ENCODE measurements at places on chromosomes 12 and 14.
A peak's percentile ranks its signal among the peaks of the same experiment; 100 is the strongest.

DNA sequence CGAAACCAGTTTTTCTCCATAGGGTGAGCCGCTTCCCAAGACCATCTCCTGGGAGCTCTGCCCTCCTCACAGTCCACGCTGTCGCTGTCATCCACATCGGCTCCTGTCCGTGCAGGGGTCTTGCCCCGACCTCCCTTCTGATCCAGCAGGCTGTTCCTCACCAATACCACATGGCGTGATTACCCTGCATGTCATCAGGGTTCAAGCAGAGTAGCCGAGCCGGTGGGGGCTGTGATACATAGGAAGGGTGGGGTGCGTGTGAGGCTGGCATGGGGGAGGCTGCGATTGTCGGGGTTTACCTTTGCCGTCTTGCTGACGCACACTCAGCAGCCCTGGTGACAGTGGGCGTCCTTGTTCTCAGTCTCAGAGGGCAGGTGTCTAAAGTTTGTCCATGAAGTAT lies 17.0 kb downstream of the TEDC1 start:
- DNase-seq, result no peak

- DNase-seq, result peak; percentile 23
These were observed 105.5 kb downstream of the GPATCH2L start for GRCh38 chr14:76257111-76257803.

DNA sequence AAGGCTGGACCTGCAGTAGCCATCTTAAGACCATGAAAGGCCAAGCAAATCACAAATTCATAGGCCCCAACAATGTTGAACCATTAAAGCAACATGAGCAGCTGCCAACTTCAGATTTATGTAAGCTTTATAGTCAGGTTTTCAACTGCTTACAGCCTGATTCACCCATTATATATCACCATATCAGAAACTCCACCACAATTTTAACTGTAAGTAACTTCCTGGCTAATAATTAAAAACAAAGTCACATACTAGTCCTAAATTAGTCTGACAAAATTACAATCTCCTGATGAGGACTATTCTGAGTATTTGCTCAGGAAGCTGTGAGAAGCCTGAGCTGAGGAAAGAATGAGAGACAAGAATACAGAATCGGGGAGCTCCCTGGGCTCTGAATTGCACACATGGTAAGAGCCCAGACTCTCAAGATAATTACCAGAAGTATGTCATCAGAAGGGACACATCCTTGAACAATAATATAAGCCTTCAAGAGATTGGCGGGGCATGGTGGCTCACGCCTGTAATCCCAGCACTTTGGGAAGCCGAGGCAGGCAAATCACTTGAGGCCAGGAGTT lies 55.1 kb downstream of the NUMB start:
- no peak for DNase-seq

DNA sequence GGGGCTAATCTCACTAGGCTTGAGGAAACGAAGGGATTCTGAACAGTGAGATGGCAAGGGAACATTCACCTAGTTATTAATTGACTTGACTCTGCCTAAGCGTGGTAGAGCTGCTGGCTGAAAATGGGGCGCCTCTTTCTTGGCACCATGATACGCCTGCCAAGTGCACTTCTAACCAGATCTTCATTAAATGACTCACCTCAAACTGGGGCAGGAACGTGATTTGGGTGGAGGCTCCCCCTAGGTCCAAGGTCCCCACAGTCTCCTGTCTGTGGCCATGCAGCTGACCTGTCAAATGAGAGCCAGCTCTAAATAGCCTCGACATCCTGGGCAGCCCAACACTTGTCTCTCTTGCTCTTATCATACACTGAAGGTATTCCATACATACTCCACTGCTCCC lies 26.0 kb downstream of the COQ6 start:
- no peak for DNase-seq

GRCh38 chr12:28777603-28778365 lies 371.3 kb upstream of the FAR2 start:
- peak; percentile 64 for DNase-seq

- no peak for DNase-seq
These were observed 58.4 kb downstream of the SPTSSA start for GRCh38 chr14:34403646-34404045.

DNA sequence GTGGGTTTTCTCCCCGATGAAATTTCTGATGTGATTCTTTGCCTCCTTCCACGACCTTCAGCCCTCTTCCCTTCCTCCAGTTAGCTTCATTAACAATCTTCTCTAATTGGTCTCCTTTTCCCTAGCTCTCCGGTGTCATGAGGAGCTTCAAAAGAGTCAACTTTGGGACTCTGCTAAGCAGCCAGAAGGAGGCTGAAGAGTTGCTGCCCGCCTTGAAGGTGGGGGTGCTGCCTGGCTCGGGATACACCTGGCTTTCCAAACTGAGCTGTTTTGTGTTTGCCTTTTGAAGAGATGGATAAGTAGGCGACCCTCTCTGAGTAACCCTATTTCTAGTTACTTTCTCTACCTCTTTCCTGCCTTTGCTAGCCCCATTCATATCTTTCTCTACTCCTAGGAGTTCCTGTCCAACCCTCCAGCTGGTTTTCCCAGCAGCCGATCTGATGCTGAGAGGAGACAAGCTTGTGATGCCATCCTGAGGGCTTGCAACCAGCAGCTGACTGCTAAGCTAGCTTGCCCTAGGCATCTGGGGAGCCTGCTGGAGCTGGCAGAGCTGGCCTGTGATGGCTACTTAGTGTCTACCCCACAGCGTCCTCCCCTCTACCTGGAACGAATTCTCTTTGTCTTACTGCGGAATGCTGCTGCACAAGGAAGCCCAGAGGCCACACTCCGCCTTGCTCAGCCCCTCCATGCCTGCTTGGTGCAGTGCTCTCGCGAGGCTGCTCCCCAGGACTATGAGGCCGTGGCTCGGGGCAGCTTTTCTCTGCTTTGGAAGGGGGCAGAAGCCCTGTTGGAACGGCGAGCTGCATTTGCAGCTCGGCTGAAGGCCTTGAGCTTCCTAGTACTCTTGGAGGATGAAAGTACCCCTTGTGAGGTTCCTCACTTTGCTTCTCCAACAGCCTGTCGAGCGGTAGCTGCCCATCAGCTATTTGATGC lies 797 bp downstream of the ESPL1 start:
- no peak for DNase-seq

- no peak for DNase-seq
These were observed 37.0 kb upstream of the MED13L start for GRCh38 chr12:116314477-116314876.

DNA sequence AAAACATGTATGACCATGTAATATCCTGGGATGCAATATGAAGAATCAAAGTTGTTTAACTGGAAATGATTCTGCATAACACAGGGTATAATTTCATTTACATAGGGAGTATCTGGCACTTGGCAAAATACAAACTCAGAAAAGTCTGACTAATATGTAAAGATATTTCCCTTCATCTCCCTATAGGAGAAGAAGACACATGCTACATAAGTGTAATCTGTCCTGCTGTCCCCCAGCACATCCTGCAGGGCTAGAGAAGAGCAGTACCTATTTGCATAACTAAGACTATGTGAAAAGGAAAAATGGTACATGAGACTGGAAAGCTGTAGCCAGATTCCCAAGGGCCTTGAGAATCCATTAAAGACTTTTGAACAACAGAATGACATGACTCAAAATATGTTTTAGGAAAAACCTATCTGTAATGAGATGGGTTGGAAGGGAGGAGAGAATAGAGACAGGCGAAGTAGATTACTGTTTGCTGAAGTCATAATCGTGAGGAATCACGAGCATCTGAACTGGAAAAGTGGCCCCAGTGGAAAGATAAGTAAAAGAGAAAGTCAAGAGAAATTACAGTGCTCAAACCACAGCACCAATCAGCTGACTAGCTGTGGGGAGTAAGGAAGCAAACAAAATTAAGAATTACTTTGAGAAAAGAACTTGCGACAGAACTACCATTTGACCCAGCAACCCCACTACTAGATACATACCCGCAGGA lies 155.1 kb upstream of the HMGA2 start:
- DNase-seq, result no peak

GRCh38 chr12:93198086-93198485 lies 179.6 kb upstream of the NUDT4 start:
- no peak for DNase-seq

DNA sequence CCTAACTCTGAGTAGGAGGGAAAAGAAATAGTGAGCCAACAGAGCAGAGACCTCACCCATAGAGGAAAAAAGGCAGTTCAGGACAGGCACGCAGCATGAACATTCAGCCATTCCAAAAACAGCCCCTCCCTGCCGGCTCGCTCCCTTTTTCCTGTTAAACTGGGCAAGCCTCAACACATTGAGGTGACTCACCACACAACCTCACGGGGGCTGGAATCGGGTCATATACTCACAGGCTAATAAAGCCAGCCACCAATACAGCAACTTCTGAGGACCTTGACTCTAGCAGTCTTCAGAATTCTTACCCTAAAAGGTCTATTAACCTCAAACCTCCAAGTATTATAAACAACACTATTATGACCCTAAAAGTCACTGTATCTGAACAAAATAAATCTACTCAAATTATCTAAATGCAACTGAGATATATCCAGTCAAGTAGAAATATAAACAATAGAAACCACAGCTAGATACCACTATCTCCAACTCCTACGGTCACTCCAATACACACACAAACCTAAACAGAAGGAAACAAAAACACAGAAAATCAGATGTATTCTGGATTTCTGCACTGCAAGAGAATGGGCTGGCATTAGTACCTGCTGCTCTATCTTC lies 6.3 kb downstream of the YBX3 start:
- DNase-seq, result no peak

DNA sequence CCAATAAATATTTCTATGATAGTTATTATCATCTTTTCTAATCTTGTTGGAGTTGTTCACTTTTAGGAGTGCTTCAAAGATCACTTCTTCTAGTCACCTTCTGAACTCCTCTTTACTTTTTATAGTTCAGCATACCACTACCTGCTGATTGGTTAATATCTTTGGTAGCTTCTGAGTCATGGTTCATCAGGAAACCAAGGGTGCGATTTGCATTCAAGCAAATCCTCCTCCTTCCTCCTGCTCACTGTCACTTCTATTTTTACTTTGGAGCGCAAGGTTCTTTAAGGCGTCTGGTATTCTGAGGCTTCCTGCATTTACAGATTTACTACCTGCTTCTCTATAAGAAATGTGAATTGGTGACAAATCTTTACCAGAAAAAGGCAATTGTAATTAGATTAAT lies 24.0 kb downstream of the SYT1 start:
- DNase-seq, result no peak

DNA sequence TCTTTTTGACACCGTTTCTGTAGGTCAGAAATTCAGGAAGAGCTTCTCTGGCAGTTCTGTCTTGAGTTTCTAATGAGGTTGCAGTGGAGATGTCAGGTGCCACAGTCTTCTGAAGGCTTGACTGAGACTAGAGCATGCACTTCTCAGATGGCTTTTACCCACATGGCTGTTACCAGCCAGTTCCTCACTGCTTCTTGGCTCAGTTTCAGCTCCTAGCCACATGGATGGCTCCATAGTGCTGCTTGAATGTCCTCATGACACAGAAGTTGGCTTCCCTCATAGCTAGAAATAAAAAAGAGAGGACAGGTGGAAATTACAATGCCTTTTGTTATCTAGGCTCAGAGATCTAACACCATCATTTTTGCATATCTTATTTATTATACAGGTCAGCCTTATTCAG lies 38.1 kb upstream of the SLC2A13 start:
- DNase-seq, result no peak

DNA sequence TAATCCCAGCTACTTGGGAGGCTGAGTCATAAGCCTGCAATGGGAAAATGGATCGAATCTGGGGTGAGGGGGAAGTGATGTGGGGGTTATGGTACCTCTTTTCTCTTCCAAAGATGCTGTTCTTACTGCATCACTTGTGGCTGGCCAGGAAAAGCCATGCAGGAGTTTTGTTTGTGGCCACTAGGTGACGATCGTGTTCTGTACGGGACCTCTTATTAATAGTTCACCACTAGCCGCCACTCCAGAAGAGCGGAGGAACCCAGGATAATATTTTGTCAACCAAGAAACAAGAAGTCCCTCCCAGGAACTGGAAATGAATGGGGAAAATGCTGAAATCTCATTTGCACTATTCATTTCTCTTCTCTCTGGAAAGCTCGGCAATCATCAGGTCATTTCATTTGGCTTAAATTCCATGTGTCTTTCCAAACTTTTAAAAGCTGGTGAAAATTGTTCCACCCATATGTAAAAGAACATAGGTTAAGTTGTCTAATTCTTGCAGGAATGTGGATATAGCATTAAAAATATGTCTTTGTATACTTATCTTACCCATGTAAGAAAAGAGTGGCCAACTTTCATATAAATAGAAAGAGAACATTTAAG lies 8.9 kb downstream of the GPR65 start:
- peak; percentile 60 for DNase-seq

- no peak for DNase-seq
These were observed 47.8 kb downstream of the SLC15A5 start for GRCh38 chr12:16229676-16230075.

- DNase-seq, result no peak
These were observed 504.4 kb upstream of the LMO3 start for GRCh38 chr12:17110316-17110715.

DNA sequence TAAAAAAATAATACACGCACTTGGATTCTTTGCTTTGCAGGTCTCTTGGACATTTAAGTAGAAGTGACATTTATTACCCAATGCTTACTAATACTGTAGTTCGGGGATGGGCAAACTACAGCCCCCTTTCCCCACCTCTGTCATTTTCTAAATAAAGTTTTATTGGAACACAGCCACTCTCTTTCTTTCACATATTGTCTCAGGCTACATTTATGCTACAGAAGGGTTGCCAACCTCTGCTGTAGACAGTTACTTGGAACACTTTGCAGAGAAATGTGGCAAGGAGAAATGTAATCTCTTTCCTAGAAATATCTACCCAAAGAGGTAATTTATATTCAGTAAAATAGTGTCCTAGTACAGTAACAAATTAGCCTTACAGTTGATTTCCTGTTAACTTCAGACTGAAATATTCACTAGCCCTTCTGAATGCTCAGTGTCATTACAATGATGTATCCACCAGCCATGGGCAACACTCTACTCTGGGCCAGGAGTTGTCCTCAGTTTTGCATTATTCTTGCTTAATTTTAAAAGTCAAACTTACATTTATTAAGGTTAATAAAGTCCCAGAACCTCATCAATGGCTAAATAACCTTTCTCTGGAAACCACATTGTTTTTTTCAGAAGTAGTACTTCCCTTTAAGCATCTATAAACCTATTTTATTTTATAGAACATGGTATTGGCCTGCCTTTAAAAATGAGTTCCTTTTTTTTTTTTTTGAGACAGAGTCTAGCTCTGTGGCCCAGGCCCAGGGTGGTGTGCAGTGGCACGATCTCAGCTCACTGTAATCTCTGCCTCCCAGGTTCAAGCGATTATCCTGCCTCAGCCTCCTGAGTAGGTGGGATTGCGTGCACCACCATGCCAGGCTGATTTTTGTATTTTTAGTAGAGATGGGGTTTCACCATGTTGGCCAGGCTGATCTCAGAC lies 269.6 kb upstream of the AMIGO2 start:
- DNase-seq, result no peak

DNA sequence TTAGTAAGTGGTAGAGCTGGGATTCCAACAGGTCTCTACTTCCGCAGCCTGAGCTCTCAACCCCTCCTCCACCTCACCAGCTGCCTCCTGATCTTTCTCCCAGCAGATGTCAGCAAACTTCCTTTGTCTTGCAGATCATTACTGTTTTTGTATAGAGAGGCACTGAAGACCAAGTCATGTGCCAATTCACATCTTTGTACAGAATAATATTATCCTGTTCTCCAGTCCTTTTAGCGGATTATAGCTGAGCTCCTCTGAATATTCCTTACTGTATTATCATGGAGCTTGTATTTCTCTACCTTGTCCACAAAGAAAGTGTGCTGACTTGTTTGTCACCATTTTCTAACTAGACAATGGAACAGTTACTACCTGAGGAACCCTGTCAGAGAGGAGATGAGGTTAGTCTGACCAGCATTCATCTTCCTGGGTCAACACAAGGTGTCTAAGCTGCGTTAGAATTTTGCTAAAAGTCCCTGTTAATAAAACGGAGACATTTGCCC lies 142.3 kb upstream of the ARHGAP5 start:
- peak; percentile 71 for DNase-seq
